ENCODE measurements at places on chromosomes 5 and 9.
A peak's percentile ranks its signal among the peaks of the same experiment; 100 is the strongest.

DNA sequence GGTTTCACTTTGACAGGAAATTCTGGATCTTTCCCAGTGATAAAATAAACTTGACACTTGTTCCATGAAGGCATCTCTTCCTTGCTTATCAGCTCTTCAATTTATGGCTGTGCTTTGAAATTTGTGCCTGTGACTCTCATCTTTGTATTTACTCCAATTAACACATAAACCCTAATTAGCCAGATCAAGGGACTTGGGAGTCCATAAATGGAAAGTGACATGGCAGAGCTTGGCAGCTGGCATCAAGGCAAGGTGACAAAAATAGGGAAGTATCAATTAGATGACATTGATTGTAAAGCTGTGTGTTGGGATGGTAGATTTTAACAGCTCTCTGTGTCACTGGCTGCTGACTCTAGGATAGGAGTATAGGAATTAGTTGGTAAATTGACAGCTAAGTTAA is 133.9 kb downstream of the PBX3 start:
- DNase-seq: no peak

- no peak for DNase-seq
Observed at GRCh38 chr5:116699332-116699731, 124.7 kb upstream of the SEMA6A start.

GRCh38 chr5:177116631-177117373 is 16.8 kb upstream of the NSD1 start:
- peak; percentile 70 for DNase-seq

- no peak for DNase-seq
Observed at GRCh38 chr5:176711883-176712282, 64.6 kb downstream of the TSPAN17 start.

DNA sequence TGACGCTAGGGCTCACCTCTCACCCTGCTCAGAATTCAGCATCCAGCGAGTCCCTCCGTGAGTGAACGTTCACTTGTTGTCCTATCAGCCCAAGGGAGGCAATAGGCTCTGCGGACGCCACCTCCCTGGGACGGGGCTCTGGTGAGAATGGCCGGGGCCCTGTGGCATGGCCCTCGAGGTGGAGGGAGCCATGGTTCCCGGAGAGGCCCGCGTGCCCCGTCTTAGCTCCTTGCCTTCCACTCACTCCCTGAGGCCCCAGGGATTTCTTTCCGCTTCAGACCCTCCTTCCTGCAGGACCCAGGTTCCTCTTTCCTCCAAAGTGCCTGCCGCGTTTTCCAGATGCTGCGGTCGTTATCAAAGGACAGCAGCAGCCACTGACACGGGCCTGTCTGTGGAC is 21.5 kb downstream of the EXOC3 start:
- DNase-seq: no peak

DNA sequence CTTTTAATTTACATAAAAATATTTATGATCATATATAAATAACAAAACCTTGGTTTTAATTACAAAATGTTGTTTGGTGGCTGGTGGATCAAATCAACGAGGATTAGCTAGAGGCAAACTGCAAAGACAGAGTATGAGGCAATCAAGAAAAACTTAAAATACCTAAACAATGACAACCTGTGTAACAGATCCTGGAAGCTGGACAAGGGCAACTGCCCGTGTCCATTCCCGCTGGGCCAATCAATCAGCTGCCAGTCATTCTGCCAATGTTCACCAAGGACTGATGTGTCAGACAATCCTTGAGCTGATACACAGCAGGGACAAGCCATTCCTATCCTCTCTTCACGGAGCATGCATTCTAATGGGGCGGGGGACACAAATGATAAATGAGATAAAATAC is 3.2 kb upstream of the TENT4A start:
- DNase-seq: no peak

GRCh38 chr9:110648696-110649095 is 19.9 kb upstream of the MUSK start:
- no peak for DNase-seq

DNA sequence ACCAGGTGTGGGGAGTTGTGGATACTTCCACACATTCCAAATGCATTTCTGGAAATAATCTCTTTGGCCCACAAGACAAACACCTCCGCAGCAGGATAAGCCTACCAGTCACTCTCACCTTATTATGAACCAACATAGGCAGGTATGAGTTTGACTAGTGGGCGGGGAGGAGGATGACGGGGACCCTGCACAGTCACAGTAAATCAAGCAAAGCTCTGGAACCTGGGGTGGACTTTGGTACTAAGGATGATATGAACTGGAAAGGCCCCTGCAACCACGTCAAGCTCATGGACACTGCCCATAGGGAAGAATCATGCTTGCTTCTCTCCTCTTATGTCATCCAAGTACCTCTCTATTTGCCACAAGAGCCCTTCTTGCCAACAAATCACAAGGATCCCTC is 259.4 kb downstream of the HSPA4 start:
- DNase-seq: no peak

DNA sequence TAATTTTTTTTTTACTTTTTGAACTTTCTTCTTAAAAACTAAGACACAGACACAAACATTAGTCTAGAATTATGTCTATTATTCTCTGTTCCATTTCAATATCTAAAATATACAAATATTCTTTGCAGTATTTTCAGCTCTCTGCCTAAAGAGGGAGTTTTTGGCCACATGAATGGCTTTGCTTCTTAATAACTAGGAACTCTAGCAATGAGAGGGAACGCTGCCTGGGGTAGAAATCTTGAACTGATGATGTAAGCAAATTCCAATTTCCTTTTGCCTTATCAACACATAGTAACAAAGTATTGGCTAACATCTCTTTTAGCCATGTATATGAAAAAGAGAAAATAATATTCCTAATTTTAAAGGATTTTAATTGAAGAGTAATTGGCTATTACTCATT is 51.9 kb downstream of the SLC25A46 start:
- DNase-seq: no peak

- DNase-seq: no peak
Observed at GRCh38 chr5:146848133-146848532, 30.4 kb downstream of the PPP2R2B start.

GRCh38 chr5:169413416-169413815 is 112.5 kb upstream of the SLIT3 start:
- DNase-seq: no peak

DNA sequence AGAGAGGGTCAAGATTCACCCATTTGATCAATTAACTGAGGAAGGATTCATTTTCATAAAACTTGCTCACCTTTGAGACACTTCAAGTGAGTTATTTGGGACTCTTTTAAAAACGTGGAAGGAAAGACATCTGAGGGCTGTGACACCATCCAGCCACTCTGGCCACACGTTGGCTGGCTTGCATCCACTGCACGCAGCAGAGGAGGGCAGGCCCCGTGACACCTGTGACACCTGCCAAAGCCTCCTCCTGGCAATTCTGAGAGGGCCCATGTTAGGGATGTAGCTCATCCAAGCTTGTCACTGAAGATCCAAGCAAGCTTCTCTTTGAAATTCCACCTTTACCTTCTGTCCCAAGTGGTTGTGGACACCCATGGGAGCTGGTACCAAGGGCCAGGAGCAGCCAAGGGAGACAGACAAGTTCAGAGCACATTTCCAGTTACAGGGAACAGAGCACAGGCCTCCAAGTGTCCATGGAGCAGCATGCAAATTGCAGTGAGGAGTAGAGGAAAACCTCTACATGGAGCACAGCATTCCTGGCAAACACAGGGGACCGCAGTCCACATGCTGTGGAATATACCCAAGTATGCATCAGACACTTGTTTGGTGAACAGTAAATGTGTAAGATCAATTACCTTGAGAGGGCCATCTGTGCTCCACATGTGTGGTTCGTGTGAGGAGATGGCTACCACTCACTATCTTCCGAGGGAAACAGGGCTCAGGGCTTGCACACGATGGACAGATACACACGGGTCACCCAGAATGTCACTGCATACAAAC is 4.8 kb downstream of the PRSS3 start:
- no peak for DNase-seq

GRCh38 chr5:143791848-143792731 is 19.9 kb upstream of the HMHB1 start:
- DNase-seq: no peak

DNA sequence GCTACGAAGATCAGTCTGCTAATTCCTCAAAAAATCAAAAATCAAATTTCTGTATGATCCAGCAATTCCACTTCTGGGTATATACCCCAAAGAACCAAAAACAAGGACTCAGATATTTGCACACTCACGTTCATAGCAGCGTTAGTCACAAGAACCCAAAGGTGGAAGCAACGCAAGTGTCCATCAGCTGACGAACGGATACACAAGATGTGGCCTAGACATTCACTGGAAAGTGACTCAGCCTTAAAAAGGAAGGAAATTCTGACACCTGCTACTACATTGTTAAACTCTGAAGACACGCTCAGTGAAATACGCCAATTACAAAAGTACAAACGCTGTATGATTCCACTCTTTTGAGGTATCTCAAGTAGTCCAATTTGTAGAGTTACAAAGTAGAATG is 93.3 kb downstream of the OTULIN start:
- no peak for DNase-seq

- no peak for DNase-seq
Observed at GRCh38 chr9:134996591-134997530, 79.1 kb upstream of the FCN1 start.

DNA sequence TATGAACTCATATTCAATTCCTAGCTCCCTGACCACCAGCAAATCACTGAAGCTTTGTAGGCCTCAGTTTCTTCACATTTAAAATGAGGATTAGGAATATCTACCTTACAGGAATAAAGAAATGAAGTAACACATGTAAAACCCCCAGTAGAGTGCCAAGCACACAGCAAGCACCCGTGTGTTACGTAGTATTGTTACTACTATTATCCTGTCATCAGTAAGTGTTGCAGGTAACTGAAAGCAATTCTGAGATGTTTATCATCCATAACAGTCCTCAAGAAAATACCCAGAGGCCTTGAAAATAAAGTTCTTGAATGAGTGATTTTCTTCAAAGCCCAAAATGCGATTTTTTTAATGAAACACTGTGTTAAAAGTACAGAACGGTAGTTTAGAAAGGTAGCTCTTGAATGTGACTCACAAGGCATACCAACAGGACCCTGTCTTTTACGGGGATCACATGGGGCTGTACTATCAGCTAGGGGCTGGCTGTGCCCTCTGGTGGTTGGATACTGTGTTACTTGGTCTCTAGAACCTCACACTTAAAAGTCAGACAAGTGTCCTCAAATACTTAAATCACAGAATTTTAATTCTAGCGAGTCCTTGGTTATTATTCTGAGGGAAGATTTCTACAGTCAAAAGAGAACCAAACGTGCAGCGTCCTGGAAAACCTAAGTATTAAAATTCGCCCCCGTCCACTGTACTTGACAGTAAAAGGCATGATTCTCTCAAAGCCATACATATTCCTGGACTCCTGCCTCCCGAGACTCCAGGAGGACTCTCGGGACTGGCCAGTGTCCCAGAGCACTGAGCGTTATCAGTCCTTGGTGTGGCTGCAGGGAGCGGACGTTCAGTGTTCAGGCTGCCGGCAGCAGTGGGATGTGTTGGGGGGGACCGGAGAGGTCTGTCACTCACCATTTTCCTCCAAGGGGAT is 725 bp downstream of the NDUFB6 start:
- DNase-seq: no peak

- no peak for DNase-seq
Observed at GRCh38 chr9:13552606-13553215, 273.2 kb upstream of the MPDZ start.

DNA sequence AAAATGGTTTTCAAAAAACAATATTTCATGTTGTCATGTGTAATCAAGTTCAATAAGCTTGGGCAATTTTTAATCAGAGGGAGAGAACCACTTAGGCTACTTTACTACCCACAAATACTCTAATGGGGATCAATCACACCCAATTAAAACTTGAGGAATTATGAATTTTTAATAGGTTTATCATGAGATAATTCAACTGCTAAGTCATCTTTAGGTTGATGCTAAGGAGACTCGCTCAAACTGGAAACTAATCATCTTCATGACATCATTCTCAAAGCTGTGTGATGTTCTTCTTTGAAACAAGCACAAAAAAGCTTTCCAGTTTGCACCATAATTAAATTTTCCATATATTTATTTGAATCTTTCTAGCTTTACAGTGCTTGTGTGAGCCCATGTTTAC is 867.5 kb downstream of the MAT2B start:
- no peak for DNase-seq
